ENCODE measurements at places on chromosomes 7 and 10.
A peak's percentile ranks its signal among the peaks of the same experiment; 100 is the strongest.

GRCh38 chr7:22841954-22842353 lies 19.3 kb upstream of the TOMM7 start:
- DNase-seq: no peak

- no peak for DNase-seq
Observed at GRCh38 chr7:45387837-45388236, 186.3 kb upstream of the ADCY1 start.

DNA sequence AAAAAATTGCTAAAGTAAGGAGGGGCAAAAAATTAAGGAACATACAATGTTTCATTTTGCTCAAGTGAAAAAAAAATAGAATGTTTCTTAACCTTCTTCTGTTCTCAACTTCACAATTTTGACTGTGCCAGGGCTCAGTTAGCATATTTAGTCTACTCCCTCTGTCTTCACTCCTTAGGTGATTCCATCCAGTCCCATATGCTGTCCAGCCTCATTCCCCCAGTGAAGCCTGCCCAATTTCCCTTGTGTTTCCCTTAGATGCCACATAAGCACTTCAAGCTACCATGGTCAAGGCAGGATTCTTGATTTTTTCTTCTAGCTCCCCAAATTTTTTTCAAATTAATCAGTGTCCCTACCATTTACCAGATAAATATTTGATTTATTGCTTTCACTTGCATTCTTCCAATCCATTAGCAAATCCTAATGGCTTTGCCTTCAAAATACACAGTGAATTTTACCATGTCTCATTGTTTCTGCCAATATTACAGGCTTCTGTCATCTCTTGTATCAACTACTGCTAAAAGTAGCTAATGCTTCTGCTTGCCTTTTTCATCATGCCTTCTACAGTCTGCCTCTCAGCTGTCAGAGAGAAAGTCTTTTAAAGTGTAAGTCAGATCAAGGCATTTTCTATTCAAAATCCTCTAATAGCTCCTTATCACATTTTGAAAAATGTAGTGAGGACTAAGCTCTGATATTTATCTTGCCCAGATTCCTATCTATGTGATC lies 166.8 kb downstream of the MACC1 start:
- DNase-seq: no peak

DNA sequence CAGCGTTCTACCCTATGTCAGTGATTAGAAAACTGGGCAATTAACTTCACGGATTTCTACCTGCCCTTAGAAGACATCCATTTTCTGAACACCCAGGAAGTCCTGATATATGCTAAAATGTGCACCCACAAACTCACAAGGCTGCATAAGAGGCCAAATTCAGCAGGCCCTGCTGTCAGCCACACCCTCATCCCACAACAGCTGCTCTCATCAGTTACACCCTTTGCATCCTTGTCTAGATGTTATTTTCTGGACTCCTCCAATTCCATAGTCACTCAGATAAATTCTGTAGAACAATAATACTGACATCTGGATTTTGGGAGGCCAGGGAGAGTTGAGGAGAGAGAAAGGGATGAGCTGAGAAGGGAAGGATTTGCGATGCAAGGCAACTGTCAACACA lies 208.9 kb downstream of the TAX1BP1 start:
- no peak for DNase-seq

GRCh38 chr10:132965411-132966057 lies 23.2 kb upstream of the CFAP46 start:
- no peak for DNase-seq

GRCh38 chr7:140059273-140060242 lies 3.2 kb downstream of the PARP12 start:
- no peak for DNase-seq

GRCh38 chr10:27328946-27329345 lies 88.3 kb upstream of the ACBD5 start:
- no peak for DNase-seq

DNA sequence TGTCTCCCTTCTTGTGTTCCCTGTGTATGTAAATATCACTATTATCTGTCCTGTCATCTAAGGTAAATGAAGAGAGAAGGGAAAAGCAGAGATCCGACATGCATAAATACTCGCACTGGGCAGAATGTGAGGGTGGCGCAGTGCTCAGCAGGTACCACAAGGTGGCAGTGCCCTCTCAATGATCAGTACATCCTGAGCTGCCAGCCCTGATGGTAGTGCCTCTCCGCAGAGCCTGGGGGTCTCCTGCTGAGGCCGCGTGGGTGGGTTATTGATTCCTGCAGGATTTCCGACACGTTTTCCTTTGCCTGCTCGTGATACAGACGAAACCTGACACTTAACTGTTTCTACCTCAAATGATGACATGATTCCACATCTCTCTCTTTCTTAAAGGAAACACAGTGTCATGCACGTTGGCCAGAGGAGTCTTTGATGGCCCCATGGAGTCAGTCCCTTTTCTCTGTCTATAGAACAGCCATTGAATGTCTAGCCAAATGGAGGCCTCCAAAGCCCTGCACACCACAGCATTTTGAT lies 19.8 kb downstream of the RGR start:
- peak; percentile 67 for DNase-seq

DNA sequence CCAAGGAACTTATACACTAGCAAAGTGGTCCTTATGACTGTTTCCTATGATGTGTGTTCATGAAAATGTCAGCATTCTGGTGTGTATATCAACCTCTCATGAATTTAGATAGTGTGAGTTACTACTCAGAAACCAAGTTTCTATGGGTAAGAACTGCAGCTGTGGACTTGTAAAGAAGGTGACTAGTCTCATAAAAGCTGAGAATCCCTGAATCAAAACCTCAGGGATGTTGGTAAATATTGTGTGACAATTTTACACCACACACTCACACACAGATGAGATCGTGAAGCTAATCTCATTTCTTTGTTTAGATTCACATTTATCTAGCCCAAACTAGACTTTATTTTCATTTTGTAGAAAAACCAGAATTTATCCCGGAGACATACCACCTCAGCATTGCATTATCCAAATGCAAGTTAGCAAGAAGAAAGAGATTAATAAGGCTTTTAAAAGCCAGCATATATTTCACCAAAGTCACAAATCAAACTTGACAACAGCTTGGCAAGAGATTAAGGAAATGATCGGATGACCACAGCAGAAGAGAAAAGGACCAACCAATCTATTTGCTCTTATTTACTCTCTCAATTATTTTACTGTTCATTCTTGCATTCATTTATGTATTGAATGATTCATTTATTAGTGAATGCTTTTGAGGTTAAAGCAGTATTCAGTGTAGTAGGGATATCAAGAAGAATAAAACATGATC lies 92.9 kb downstream of the PLXDC2 start:
- no peak for DNase-seq

DNA sequence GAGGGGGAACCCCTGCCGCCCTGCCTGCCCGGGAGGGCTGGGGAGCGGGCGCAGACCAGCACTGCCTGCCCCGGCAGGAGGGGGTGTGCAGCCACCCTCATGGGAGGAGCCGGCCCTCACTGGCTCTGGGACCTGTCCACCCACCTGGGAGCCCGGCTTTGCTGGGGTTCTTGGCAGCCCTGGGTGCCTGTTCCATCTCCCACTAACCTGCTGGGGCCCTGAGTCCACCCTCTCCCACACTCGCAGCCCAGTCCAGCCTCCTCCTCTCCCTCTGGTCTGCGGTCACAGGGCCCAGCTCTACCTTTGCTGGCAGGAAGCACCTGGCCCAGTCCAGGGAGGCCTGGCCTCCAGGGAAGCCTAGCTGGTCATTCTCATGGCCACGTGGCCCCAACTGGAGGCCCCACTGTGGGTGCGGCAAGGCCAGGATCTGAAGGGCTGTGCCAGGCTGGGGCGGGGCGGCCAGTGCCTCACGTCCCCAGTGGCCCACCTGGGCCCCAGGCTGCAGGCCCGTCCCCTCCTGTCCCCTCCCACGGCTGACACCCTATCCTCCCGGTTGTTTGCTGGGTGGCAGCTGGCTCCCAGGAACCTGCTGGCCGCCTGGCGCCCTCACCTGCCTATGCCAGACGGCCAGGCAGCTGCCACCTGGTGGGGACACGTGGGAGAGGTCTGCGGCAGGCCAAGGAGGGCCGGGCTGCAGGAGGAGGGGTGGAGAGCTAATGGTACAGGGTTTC lies at the start of gene TMEM184A:
Gene TMEM184A (minus strand): TSS at position 393 of the 731 bp plus-strand sequence. CDS start 721 bp downstream, outside the sequence.
- peak; percentile 42 for DNase-seq

DNA sequence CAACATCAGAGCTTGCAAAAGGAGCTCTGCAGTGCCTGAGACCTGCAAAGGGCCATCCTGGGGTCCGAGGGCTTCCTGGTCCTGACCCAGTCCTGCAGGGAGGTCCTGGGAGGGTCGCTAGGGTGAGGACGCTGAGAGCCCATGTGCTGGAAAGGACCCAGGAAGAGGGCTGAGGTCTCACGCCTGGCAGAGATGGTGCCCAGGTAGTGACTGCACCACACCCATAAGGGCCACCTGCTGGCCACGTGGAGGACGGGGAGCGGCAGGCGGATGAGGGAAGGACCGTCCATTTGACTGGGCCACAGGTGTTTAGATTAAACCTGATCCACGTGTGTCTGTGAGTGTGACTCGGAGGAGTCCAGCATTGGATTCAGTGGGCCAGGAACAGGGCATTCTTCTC lies 392.8 kb downstream of the DNAJB6 start:
- no peak for DNase-seq

DNA sequence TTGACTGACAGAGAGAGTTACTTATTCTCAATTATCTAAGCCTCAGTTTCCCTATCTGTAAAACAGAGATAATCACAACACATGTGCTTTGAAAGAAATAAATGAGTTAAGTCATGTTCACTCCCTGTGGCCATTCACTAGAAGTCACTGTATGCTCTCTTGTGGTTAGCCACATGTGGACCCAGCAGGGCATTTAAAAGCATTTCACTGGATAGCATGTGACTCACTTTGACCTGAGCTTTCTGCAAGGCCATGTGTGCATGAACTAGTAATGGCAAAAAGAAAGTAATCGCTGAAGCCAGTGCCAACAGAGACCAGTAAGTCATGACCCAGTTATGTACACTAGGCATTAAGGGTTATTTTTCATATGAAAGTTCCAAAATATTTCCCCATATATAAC lies 557.0 kb upstream of the IGFBP3 start:
- no peak for DNase-seq

- DNase-seq: no peak
Observed at GRCh38 chr10:66980246-66980815, 54.5 kb downstream of the LRRTM3 start.

- DNase-seq: no peak
Observed at GRCh38 chr7:18754766-18755165, 259.2 kb downstream of the HDAC9 start.

- DNase-seq: no peak
Observed at GRCh38 chr7:26328498-26329390, 37.1 kb downstream of the SNX10 start.

DNA sequence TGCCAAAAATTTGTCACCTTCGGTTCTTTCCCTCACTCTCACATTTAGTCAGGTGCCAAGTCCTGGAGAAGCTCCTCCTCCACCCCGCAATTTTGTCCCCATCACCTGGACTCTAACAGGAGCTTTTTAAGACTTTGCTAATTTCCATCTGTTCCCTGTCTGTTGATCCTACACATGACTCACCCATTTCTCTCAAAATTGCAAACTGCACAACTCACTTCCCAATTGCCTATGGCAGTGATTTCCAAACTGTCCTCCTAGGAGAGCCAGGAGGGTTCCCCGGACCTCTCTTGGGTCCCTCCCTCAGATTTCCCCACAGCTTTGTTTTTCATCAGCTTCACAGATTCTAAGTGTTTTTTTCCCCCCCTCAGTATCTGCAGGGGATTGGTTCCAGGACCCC lies 120.3 kb downstream of the WNT2 start:
- DNase-seq: no peak

DNA sequence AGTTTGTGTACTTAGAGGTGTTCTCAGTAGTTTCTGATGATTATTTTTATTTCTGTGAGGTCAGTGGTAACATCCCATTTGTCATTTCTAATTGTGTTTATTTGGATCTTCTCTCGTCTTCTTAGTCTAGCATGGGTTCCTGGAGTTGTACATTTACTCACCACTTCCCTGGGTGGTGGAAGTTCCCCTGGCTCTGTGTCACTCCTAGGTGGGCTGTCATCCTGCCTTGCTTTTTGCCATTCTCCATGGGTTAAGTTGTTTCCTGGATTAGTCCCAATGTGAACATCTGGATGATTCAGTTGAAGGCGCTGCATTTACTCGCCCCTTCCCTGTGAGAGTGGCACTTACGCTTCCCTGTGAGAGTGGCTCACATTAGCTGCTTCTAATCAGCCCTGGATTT lies 48.2 kb downstream of the GSAP start:
- DNase-seq: no peak

DNA sequence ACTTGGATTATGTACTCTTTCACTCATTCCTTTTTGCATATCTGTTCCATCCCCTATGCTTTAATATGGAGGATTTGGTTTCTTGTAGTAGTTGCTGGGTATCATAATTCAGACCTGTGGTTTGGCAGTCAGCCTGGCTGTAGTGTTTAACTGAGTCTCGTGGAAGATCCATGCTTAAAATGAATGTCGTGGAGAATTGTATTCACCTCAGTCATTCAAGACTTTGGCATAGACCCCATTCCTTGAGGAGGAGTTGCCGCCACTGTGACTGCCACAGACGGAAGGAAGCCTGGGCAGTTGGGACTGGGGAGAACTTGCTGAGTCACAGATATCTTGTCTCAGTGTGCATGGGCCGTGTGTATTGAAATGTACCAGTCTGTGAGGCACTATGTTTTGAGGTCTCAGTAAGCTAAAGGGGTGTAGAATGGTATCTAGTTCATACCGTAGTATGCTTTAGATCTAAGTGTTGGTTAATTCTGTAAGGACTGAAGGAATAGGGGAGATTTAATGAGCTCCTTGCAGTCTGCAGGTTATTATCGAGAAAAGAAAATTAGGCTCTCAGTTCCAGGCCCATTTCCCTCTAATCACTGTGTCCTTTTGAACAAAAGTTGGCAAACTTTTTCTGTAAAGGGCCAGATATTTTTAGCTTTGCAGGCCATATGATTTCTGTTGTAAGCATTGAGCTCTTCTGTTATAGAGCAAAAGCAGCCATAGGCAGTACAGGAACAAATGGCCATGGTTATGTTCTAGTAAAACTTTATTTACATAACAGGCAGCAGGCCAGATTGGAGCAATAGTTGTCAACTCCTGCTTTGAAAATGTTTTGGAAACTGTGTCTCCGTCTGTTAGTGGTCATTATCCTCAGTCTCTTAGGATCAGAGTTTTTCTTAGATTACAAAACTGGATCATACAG lies 76.8 kb downstream of the TPST1 start:
- DNase-seq: no peak

- DNase-seq: peak; percentile 54
Observed at GRCh38 chr7:102140952-102141370, 145.7 kb upstream of the SH2B2 start.

GRCh38 chr10:66218981-66219587 lies 706.8 kb upstream of the LRRTM3 start:
- no peak for DNase-seq

- peak; percentile 89 for DNase-seq
Observed at GRCh38 chr7:44637788-44638594, 31.6 kb downstream of the OGDH start.

- no peak for DNase-seq
Observed at GRCh38 chr7:64651203-64651602, 14.7 kb upstream of the ZNF107 start.
